ENCODE measurements at places on chromosomes 1 and 21.
A peak's percentile ranks its signal among the peaks of the same experiment; 100 is the strongest.

DNA sequence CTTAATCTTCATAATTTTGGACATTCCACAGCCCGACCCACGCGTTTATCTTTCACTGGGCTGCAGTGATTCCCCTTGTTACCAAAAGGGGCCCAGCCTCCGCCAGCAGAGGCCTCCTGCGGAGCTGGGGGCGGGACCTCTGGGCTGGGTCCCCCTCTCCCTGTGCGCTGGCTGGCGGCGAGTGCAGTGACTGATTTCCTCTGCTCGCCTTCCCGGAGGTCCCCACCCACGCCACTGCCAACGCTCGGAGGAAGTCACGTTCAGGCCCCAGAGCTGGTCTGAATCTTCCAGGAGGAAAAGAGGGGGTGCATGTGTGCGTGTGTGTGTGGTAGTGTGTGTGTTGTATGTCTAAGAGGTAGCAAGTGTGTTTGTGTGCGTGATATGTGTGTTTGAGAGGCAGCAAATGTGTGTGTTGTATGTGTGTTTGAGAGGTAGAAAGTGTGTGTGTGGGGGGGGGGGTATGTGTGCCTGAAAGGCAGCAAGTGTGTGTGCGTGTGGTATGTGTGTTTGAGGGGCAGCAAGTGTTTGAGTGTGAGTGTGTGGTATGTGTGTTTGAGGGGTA lies 35.0 kb upstream of the JAK1 start:
- peak; percentile 67 for DNase-seq

GRCh38 chr1:6208723-6209660 lies 3.1 kb downstream of the RNF207 start:
- peak; percentile 74 for DNase-seq

DNA sequence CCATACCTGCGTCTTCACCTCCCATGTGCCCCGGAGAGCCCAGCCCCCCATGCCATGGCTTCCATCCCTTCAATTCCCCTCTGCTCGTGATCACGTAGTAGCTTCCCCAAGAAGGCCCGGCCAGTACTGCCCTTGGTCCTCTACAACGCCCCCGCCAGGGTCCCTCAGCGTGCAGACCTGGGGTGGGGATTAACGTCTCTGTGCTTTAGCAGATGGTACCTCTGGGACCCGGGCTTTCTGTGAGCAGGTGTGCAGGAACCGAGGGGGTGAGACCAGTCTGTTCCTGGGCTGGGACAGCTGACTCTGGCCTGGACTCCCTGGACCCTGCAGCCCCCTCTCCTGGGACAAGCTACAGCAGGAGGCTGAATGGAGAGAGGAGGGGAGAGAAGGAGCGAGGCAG lies 1.2 kb downstream of the PLCH2 start:
- DNase-seq, result no peak

DNA sequence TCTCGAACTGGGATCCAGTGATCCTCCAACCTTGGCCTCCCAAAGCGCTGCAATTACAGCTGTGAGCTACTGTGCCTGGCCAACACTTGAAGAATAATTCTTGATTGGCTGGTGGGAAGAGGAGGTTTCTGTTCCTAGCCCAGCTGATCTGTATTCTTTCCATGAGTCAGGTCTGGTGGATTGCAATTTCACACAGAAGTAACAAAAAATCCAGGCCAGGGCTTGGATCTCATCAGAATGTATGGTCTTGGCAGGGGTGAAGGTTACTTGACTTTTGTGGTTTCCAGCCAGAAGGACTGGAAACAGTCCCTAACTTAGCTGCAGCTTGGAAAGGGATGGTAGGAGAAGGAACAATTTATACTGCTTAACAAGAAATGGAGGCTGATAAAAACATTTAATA lies 5.1 kb upstream of the HP1BP3 start:
- DNase-seq, result peak; percentile 85

DNA sequence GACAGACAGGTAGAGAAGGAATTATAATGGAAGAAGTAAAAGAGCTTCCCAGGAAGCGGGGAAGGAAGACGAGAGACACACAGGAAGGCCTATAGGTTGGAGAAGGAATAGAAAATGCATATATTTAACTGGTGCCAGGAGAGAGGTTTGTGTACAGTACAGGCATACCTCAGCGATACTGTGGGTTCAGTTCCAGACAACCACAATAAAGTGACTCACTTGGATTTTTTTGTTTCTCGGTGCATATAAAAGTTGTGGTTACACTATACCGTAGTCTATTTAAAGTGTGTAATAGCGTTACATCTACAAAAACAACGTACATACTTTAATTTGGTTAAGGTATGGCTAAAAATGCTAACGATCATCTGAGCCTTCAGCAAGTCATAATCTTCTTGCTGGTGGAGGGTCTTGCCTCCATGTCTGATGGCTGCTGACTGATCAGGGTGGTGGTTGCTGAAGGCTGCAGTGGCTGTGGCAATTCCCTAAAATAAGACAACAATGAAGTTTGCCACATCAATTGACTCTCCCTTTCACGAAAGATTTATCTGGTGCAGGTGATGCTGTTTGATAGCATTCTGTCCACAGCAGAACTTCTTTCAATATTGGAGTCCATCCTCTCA lies 16.0 kb downstream of the YARS1 start:
- peak; percentile 59 for DNase-seq

DNA sequence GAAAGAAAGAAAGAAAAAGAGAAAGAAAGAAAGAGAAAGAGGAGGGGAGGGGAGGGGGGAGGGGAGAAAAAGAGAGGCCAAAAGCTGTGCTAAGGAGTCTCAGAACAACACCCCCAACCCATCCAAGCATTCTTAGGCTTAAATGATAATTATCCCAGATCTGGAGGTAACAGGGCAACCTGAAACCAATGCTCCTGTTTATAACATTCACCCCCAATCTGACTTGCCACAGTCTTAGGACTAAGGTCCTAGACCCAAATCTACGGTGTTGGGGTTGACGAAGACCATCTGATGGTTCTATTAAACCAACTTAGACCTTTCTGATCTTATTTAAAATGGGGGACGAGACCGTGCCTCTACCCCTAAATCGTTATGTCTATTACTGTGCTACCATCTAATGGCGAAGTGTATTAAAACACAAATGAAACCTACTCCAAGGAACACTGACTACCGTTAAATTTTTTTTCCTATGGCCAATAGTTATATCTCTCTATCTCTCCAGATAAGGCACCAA lies 119.3 kb upstream of the CDC42BPA start:
- peak; percentile 77 for DNase-seq

DNA sequence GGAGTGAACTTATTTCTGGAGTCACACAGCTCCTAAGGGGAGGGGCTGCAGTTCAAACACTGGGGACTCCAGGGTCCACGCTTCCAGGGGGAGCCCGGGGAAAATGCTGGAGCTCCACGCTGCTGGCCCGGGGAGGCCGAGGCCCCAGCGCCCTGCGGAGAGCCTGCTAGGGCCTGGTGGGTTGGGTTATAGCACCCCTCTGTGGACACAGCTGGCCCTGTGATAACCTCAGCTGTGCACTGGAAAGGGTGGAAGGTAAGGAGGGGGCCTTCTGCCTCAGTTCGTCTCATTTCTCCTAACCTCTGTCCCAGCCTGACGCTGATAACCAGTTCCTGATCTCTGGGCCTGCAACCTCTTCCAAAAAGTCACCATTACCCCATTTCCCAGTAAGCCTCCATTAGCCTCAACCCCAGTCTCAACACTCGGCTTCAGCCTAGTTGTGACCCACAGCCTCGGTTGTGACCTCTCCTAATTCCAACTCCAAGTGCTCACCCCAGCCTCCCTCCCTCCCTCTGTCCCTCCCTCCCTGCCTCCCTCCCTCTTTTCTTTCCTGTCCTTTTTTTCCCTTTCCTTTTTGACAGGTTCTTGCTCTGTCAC lies 7.1 kb downstream of the NBL1 start:
- peak; percentile 81 for DNase-seq

GRCh38 chr1:159938211-159938852 lies 7.1 kb downstream of the IGSF9 start:
- no peak for DNase-seq

- DNase-seq, result peak; percentile 88
Measured at GRCh38 chr1:81296601-81297000, 504.1 kb upstream of the ADGRL2 start.

DNA sequence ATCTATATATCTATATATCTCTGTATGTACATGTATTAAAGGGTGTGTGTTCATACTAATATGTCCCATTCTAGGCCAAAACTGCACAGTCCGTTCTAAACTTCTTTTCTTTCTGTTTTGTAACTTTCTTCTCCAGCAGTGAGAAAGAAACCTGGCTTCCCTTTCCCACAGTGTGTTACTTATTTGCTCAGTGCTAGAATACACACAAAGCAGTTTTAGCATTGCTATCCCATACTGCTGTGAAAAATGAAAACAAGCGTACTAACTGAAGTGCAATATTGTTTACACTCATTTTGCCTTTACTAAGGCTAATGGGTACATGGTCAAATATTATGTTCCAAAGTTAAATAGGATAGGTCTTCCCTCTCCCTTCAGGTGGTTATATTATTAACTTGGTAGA lies 163.9 kb downstream of the LEPR start:
- DNase-seq, result no peak

DNA sequence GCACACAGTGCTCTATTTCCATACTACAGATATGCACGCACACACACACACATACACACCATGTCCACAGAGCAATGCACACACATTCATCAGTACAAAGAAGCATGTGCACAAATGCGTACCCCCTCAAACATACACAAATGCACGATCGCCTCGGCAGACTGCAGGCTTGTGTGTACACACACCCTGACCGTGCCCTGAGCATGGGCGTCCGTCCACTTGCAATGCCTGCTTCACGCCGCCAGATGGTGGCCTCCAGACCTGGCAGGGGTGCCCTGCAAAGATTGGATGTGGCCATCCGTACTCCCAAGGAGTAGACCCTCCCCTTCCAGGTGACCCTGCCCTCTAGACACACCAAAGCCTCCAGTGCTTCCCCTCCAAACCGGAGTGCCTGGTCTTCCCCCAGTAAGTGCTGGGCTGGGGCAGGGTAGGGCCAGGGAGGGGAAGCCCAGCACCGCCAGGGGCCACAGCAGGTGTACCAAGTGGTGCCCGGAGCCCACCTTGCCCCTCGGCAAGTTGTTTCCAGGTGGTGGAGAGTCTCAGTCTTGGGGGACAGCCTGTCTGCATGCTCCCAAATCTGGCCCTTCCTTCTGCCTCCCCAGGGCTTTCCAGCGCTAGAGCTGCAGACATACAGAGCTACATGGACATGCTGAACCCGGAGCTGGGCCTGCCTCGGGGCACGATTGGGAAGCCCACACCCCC lies 20.6 kb downstream of the ESPN start:
- peak; percentile 54 for DNase-seq

DNA sequence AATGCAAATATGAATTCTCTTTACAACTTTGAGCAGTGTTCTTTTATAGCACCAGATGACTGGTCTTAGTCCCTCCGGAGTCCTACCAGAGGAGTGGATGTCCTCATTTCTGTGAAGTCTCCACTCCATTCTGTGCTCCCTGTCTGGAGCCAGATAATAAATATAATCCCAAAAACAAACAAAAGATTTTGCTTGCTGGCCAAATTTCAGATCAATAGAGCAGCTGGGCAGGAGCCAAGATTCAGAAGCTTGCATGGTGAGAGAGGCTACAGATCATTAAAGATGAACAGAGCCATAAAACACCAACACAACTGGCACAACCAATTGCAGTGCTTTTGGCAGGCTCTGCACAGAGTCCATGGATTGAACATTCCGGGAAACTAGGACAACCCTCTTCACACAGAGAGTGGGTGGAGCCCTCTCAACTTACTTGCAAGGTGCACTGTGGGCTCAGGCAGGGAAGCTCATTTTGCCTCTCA lies 231.5 kb upstream of the SNX7 start:
- no peak for DNase-seq

DNA sequence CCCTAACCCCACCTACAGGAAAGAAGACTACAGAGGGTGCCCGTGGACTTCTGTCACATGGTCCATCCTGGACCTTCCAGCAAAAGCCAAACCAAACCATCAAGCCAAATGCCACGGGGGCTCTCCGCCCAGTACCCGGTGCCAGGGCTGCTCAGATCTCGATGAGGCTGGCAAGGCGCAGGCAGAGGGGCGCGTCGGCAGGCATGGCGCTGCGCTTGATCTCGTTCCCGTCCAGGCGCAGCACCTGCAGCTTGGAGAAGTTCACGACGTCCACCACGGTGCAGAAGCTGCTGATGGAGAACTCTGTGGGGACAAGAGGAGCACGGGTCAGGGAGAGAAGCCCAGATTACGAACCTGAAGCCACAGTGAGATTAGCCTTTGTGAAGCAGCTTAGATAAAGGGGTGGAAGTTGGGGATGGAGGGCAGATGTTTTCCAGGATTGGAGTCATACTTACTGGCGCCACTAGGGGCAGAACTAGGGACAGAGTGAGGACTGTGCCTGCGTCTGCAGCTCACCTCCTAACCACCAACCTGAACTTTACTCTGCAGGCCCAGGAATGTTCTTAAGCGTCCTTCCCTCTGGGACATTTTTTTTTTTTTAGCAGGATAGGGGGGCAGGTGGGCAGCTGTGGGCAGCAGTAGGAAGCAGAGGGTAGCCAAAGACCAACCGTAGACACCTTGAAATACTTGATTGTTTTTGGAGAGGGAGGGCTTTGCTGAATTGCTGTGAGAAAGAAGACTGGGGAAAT lies 8.6 kb downstream of the FMOD start:
- DNase-seq, result peak; percentile 72

- DNase-seq, result no peak
Measured at GRCh38 chr1:8589571-8589970, 227.9 kb downstream of the RERE start.

DNA sequence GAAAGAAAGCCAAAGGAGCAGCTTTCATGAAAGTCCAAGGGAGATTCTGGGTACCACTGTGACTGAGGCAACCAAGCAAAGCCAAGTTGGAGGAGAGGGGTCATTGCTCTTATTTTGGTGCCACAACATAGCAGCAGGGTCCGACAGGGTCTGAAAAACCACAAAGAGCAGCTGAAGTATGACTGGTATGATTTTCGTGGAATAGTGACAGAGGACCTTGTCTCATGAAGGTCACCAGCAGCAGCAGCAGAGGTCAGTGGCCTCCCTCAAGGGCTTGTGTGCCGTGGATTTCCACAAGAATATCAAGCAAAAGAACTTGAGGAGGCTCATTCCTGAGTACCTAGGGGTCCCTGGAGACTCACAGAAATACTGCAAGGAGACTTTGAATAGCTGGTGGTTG lies 160.9 kb upstream of the SYT6 start:
- DNase-seq, result no peak

DNA sequence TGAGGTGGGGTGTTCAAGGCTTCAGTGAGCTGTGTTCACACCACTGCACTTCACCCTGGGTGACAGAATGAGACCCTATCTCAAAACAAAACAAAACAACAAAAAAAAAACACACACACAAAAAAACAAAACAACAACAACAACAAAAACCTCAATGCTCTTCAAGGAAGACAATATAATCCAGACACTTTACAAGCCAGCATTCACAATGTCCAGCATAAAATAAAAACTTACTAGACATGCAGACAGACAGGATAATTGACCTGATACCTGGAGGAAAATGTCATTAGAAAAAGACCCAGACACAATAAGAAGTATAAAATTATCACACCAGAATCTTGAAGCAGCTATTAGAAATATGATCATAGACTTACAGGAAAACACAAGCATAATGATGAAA lies 39.0 kb upstream of the BACE2 start:
- no peak for DNase-seq

DNA sequence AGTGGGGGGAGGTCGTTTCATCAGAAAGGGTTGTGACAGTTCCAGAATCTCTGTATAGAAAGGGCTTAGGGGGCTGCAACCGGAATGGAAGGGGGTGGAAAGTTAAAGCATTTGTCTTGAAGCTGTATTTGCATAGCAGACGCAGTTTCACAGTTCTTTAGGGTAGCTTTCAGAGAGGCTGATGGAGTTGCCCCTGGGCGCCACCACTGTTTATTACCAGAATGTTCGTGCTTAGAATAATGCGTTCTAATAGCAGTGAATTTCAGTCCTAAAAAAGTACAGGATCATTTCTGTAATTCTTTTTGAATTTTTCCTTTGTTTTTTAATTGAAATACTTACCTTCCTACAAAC lies 1.3 kb downstream of the EXO1 start:
- DNase-seq, result no peak

GRCh38 chr1:206809504-206810084 lies 37.3 kb upstream of the IL10 start:
- DNase-seq, result peak; percentile 53

Data from adipocyte (in vitro differentiated cells).